Activated naive CD4-positive, alpha-beta T cell treated with anti-CD3 and anti-CD28 coated beads, Interleukin-2, amount 10 ng/mL, durations not matched to agents 5 hours and 36 hours (primary cell): ENCODE measurements at places on chromosomes 16 and 17. TPM values are rescaled to one million over a fixed set of nuclear protein-coding genes. Genes with fewer than 3 reads are reported as not detected.

Gene NECAB2
- not detected for total RNA-seq

Gene GNAO1
- total RNA-seq: 1.4 TPM

Gene KRT32
- total RNA-seq: not detected

Gene PEMT
- total RNA-seq: 15.8 TPM

Gene PRSS22
- total RNA-seq: not detected

Gene CDH1
- total RNA-seq: not detected

Gene PLD6
- 11.2 TPM for total RNA-seq

Gene UNC13D
- total RNA-seq: 170 TPM

Gene CDH13
- not detected for total RNA-seq

Gene PIRT
- total RNA-seq: not detected

Gene CDIPT
- total RNA-seq: 59.6 TPM

Gene RNF157
- total RNA-seq: 117 TPM

Gene TEKT3
- total RNA-seq: not detected

Gene MCRIP2
- total RNA-seq: 31.2 TPM

Gene MAPT
- total RNA-seq: 0.18 TPM

Gene PHLPP2
- 3.7 TPM for total RNA-seq

Gene KRTAP2-1
- not detected for total RNA-seq

Gene MRC2
- total RNA-seq: 2.7 TPM

Gene TBC1D3K
- total RNA-seq: not detected
